ENCODE measurements at places on chromosomes 7 and 10.

DNA sequence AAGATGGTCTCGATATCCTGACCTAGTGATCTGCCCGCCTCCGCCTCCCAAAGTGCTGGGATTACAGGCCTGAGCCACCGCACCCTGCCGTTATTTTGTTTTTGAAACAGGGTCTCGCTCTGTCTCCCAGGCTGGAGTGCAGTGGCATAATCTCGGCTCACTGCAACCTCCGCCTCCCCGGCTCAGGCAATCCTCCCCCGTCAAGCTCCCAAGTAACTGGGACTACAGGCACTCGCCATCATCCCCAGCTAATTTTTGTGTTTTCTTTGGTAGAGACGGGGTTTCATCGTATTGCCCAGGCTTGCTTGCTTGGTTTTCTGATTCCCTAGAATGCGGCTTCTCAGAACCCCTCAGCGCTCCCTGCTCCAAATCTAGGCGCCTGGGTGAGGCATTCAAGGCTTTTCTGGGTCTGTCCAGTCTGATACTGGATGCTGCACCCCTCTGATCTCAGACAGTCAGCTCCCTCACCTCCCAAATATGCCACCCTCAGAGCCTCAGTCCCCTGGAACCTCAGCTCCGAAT, 1.3 kb downstream of the TFR2 start:
- no peak for DNase-seq

GRCh38 chr7:91201442-91202113, 62.7 kb upstream of the FZD1 start:
- no peak for DNase-seq

GRCh38 chr10:132962623-132963429, 20.5 kb upstream of the CFAP46 start:
- no peak for DNase-seq

DNA sequence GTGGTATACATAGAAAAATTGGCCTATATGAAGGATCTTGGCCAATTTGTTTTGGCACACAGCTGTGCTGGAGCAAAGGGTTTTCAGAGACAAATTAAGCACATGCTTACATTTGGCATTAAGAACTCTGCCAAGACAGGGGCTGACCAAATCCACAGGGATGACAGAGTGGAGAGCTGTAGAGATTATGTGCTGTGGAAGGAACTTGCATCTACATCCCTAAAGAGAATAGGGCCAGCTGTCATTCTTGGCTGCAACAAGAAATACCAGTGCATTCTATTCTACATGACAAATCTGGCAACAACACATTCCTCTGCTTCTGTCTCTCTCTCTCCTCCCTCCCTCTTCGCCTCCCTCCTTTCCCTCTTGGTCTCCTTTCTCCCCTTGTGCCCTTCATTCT, 75.6 kb downstream of the POM121L12 start:
- DNase-seq = no peak

DNA sequence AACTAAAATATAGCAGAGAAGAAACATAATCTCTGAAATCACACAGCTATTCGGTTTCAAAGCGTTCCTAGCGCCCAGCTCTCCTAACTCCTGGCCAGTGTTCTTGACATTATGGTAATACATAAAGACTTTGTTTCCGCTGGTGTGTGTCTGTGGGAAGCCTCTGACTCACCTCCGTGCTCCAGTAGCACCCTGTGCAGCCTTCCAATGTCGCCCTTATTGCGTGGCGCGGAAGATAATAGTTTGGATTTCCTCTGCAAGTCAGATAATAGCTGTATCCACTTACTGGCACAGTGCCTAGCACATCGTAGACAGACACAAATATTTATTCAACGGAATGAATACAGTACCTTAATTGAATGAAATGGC, 570 bp downstream of the BMS1 start:
- peak; percentile 19 for DNase-seq

DNA sequence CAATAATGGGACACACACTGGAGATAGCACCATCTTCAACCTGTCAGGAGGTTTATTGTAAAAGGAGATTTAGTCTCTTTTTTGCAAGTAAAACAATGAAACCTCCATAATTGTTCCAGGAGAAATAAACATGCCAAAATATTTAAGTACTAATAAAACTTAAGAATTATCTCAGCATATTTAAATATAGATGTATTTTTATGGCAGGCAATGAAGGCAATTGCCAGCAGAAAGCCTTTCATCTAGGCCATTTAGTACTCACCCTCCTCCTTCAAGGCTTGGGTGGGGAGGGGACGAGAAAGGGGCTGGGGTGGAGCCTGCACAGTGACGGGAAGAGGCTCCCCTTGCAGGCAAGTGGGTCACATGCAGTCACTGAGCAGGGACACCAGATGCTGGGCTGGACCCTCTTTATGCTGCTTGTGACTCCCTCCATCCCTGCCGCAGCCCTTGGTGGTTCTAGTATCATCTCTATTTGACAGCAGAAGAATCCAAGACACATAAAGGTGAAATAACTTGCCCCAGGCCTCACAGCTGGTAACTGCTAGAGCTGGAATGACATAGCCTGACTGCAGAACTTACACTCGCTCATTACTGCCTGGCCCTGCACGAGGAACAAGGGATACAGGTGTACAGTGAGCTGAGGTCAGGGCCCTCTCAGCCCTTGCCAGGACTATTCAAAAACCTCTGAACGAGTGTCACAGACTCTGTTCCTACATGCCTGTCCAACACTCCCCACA, 449.5 kb upstream of the ZMIZ1 start:
- DNase-seq = no peak

- no peak for DNase-seq
Observed at GRCh38 chr10:76327441-76327840, 896.0 kb downstream of the LRMDA start.

- no peak for DNase-seq
Observed at GRCh38 chr7:22853674-22854157, 31.1 kb upstream of the TOMM7 start.

GRCh38 chr10:114525368-114525949, 121.2 kb upstream of the AFAP1L2 start:
- DNase-seq = no peak

DNA sequence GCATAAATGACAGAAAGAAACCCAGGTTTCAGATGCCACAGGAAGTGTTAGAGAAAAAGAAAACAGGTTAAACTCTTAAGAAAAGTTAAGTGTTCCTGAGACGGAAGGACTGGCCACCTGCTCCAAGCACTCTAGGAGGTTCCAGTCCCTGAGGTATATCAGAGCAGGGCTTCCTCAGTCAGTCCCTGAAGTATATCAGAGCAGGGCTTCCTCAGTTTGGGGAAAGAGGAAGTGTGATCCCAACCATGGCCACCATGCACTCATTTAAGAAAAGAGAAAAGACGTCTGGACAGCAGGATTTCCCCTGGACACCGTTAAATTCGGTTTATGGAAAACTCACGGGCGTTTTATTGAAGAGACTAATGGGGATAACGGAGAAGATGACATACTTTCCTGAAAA, 133.4 kb upstream of the PFKP start:
- no peak for DNase-seq

GRCh38 chr7:130914554-130915294, 180.7 kb upstream of the KLF14 start:
- no peak for DNase-seq

GRCh38 chr10:69466689-69467088, 15.4 kb downstream of the TSPAN15 start:
- no peak for DNase-seq

DNA sequence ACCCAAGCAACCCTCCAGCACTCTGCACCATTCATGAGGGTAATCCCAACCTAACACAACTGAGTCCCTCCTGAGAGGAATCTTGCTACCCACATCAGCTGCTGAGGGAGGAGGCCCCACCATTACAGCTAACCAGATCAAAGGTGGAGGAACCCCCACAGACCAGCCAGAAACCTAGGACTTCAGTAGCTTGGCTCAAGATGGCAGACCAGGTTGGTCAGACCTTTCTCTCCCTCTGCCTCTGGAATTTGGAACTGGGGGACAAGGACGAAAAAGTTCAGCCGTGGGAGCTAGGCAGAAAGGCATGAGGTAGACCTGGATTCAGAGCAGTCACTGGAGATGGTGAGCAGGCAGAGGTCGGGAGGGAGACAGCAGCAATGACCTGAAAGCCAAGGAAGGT, 101.3 kb upstream of the CACUL1 start:
- no peak for DNase-seq

DNA sequence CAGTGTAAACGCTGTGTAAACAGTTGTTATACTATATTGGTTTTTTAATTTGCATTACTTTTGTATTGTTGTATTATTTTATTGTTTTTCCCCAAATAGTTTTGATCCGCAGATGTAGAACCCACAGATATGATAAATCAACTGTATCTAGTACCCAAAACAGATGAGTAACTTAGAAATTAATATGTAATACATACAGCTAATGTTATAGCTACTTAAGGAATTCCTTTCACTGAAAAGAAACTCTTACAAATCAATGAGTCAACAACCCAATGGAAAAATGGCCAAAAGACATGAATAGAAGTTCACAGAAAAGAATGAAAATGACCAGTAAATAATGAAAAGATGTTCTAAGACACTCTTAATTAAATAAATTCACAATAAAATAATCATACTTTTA, 32.3 kb upstream of the ARL4A start:
- no peak for DNase-seq

DNA sequence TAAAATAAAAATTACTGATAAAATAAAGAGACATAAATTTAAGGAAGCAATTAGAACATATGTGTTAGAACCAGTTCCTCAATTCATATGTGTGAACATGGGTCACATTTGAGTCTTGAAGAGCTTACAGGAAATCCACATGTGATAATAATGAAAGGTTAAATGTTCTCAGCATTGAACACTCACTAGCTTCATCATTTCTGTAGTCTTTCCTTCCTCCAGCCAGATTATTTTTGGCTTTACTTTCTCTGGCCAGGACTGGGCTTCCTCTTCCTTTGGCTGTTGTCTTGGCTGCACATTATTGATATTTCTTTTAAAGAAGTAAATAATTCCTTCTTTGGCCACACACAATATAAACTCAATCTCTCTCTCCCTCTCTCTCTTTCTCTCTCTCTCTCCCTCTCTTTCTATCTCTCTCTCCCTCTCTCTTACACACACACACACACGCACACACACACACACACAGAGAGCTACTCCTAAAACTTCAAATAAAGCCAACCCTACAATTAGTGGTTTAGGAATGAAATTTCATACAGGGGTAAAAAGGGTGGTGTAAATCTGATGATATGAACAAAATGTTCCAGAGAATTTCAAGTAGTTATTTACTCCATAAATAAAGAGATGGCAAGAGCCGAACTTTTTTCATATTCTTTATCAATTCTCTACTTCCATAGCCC, 171.2 kb downstream of the REEP3 start:
- DNase-seq = no peak

GRCh38 chr7:94049615-94050014, 45.5 kb upstream of the BET1 start:
- DNase-seq = no peak

GRCh38 chr7:109354000-109354399, 784.3 kb downstream of the DNAJB9 start:
- DNase-seq = no peak

DNA sequence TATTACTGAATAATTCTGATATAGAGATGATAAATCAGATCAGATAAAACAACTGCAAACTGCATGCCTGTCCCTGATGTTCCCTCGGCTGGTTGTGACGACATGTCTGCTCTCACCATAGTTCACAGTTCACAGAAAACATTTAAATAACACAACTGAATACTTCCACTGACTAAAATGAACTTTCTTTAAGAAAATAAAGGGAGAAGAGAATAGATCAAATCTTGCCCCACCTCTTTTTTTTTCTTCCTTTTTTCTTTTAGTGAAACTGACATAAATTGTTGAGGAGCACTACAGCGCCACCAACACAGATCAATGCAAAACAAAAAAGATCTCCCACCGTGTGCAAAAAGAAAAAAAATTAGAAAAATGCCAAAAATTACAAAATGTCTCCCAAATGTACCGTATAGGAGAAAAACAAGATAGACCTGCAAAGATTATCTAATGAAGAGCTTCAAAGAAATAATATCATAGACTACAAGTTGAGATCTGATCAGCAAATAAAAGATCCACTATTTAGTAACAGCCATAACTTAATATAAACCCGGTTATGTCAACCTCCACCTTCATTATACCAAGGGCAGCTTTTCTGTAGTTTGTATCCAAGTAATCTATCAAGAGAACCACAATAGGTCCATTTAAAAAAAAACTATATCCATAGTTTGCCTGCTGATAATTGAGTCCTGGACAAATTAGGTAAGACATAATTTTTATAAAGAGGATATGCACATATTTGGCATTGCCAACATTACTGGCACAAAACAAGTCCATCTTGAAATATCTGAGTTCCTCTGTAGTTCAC, 30.7 kb upstream of the EPC1 start:
- peak; percentile 32 for DNase-seq

GRCh38 chr10:85642421-85643170, 724.0 kb downstream of the GRID1 start:
- no peak for DNase-seq

GRCh38 chr7:93515144-93515543, 59.4 kb downstream of the CALCR start:
- DNase-seq = no peak

GRCh38 chr10:43844221-43844620, 195.5 kb upstream of the ZNF32 start:
- DNase-seq = no peak
